ENCODE measurements at places on chromosomes 3 and 15.

GRCh38 chr3:49877716-49878115 is 8.0 kb upstream of the CAMKV start:
- no peak for DNase-seq

DNA sequence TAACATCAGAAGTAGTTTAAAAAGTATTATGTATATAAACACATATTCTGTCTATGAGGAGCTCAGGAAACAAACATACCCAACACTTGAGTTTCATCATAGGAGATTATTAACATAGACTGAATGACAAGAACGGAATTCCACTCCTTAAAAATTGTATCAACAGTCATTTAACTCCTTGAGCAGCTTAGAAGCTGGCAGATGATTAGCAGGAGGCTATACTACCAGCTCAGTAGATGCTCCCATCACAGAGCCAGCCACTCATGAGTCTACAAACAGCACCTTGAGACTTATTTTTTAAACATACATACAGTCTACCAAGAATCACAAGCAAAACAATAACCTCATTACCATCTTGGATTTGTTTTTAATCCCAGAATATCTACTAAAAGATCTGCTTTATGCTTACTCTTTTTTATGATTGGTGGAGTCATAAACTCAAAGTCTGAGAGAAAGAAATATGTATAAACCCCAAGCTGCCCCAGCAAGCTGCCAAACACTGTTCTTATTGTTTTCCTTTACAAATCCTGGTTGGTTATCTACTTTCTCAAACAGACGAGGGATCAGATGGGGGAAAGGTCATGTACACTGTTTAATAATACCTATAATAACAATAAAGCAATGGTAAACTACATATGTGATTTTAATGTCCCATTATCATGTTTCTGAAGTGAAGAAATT is 59.5 kb downstream of the CBLB start:
- DNase-seq = no peak

- DNase-seq = no peak
These were observed 2.8 kb upstream of the SST start for GRCh38 chr3:187673012-187673411.

GRCh38 chr15:89007989-89008388 is 80.3 kb upstream of the ABHD2 start:
- DNase-seq = no peak

GRCh38 chr15:52101542-52102323 is 10.8 kb downstream of the BCL2L10 start:
- no peak for DNase-seq

GRCh38 chr3:16137044-16137443 is 37.4 kb upstream of the GALNT15 start:
- no peak for DNase-seq
